ENCODE measurements at places on chromosomes 6 and 20. TPM values are rescaled to one million over a fixed set of nuclear protein-coding genes. Genes with fewer than 3 reads are reported as not detected.

DNA sequence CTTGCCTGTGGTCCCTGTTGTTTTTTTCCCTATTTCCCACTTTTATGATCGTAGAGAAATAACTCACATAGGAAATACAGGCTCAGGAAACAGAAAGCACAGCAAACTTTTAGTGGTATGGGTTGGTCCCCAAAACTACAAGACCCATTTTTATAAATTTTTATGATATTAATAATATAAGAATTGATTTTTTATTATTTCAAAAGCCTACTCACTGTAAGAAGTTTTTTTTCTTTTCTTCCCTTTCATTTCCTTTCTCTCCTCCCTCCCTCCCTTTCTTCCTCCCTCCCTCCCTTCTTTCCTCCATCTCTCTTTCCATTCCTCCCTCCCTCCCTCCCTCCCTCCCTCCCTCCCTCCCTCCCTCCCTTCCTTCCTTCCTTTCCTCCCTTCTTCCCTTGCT is 141.5 kb downstream of the ZDHHC14 start:
- no peak overlapping the region for H3K27ac ChIP-seq
- no peak overlapping the region for H3K4me3 ChIP-seq
- DNase-seq = no peak
- H3K4me1 ChIP-seq = no peaks in the 10 kb centered on the region

LGSN gene
- 0.14 TPM for total RNA-seq

GRCh38 chr6:15080895-15081294 is 165.0 kb upstream of the JARID2 start:
- no peaks in the 10 kb centered on the region for H3K27me3 ChIP-seq
- no peak overlapping the region for H3K27ac ChIP-seq
- no peaks in the 10 kb centered on the region for H3K36me3 ChIP-seq
- no peak overlapping the region for H3K4me3 ChIP-seq

DNA sequence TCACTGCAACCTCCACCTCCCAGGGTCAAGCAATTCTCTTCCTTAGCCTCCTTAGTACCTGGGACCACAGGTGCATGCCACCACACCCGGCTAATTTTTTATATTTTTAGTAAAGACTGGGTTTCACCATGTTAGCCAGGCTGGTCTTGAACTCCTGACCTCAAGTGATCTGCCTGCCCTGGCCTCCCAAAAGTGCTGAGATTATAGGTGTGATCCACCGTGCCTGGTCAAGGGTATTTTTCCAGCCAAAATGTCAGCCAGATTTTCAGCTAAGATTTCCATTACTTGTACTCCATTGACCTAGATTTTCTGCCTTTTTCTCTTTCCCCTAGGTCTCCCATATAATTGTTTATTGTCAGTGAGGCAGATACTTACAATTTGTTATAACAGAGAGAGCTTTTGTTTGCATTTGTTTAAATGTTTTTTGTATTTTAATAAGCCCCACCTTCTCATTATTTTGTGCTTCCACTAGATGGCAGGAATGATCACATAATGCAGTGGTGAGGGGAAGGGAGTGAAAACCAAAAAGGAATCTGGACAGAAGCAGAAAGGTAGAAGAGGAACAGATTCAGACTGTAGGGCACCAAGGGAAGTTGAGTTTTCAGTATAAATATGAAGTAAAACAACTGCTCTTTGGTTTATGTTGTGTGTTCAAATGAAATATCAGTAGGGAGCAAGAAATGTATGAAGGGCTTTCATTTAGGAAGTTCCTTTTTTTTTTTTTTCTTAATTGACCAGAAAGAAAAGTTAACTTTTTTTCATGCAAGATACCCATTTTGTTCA is 29.7 kb downstream of the RPF2 start:
- H3K4me3 ChIP-seq = no peak overlapping the region
- peak; percentile 21 for DNase-seq
- no peak overlapping the region for H3K27ac ChIP-seq
- H3K27me3 ChIP-seq = no peaks in the 10 kb centered on the region
- peaks cover 49% of the 10 kb centered on the region for H3K36me3 ChIP-seq

GRCh38 chr6:170148709-170149470 is 142.0 kb downstream of the DLL1 start:
- no peak overlapping the region for H3K4me3 ChIP-seq
- no peaks in the 10 kb centered on the region for H3K4me1 ChIP-seq
- H3K27me3 ChIP-seq = peaks cover 51% of the 10 kb centered on the region
- H3K36me3 ChIP-seq = no peaks in the 10 kb centered on the region

FIG4 gene
- total RNA-seq = 18.9 TPM

- H3K27me3 ChIP-seq = peaks cover 20% of the 10 kb centered on the region
- H3K4me1 ChIP-seq = no peaks in the 10 kb centered on the region
- DNase-seq = no peak
Measured at GRCh38 chr6:41453244-41453643, 92.9 kb upstream of the FOXP4 start.

ESR1 gene
- total RNA-seq = 0.28 TPM

- no peaks in the 10 kb centered on the region for H3K27me3 ChIP-seq
- H3K4me3 ChIP-seq = no peak overlapping the region
- peaks cover 29% of the 10 kb centered on the region for H3K4me1 ChIP-seq
- peaks cover 13% of the 10 kb centered on the region for H3K36me3 ChIP-seq
- no peak overlapping the region for H3K27ac ChIP-seq
Measured at GRCh38 chr6:35240838-35241801, 18.4 kb upstream of the ZNF76 start.

DNA sequence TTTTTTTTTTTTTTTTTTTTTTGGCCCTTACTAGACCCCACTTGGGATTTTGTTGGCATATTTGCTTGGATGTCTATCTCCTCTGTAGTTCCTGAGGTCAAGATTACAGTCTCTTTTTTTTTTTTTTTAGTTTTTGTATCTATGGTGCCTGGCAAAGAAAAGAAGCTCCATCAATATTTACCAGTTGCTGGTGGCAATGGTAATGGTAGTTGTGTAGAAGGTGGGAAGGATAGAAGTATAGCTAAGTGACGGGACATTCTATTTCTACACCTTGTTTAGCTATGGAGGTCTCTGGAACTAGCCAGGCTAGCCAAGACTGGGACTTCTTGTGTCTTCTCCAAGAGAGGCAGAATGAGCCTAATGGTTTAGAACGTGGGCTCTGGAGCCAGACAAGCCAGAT is 42.2 kb upstream of the TNFAIP3 start:
- H3K4me1 ChIP-seq = peaks cover 19% of the 10 kb centered on the region
- no peak overlapping the region for H3K4me3 ChIP-seq

DNA sequence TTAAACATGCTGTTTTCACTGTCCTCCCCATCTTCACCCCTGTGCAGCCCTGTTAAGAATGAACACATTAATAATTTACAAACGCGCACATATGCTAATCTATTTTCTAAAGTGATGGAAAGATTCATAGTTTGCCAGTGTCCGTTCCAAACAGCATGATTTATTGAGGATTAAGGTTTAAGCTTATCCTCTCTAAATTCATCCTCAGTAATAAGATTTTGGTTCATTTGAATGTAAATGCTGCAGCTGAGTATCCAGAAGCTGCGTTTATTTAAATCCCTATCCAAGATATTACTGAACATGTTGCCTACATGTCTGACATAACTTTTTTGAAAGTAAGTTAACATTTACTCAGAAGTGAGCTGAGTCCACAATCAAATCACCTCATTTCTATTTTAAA is 42.8 kb upstream of the FAM135A start:
- no peak for DNase-seq
- H3K27me3 ChIP-seq = no peaks in the 10 kb centered on the region
- no peaks in the 10 kb centered on the region for H3K36me3 ChIP-seq
- H3K4me3 ChIP-seq = no peak overlapping the region
- no peak overlapping the region for H3K27ac ChIP-seq
- no peaks in the 10 kb centered on the region for H3K4me1 ChIP-seq

DNA sequence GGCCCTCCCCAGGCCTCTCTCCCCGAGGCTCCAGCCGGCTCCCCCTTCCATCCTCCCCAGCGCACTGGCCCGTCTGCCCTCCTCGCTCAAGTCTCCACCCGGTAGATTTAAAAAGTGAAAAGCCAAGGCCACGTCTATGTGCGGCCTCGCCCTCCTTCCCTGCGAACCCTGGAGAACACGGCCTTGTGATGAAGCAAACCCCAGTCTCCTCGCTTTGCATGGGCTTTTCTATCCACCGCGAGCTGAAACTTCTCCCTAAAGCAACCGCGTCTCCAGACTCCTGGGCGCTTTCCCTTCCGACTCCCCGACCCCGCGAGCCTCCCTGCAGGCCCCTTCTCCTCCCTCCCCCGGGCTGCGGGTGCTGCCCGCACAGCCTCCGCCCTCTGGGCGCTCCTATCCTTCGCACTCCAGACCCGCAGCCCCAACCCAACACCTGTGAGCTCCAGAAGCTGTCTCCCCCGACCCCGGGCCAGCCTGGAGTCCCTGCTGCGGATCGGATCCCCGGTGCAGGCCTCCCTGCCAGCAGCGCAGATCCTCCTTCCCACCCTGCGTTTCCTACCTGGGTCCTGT is 265.2 kb upstream of the QKI start:
- H3K36me3 ChIP-seq = no peaks in the 10 kb centered on the region
- no peak overlapping the region for H3K27ac ChIP-seq
- H3K4me1 ChIP-seq = no peaks in the 10 kb centered on the region
- DNase-seq = no peak
- no peak overlapping the region for H3K4me3 ChIP-seq

- H3K4me1 ChIP-seq = no peaks in the 10 kb centered on the region
- DNase-seq = no peak
- no peak overlapping the region for H3K4me3 ChIP-seq
- no peaks in the 10 kb centered on the region for H3K36me3 ChIP-seq
- H3K27me3 ChIP-seq = no peaks in the 10 kb centered on the region
Measured at GRCh38 chr6:16058929-16059345, 69.9 kb upstream of the MYLIP start.

GRCh38 chr6:139763468-139764210 is 389.2 kb upstream of the CITED2 start:
- no peak overlapping the region for H3K4me3 ChIP-seq
- H3K4me1 ChIP-seq = no peaks in the 10 kb centered on the region
- no peak for DNase-seq
- no peaks in the 10 kb centered on the region for H3K27me3 ChIP-seq
- no peaks in the 10 kb centered on the region for H3K36me3 ChIP-seq
- no peak overlapping the region for H3K27ac ChIP-seq

DNA sequence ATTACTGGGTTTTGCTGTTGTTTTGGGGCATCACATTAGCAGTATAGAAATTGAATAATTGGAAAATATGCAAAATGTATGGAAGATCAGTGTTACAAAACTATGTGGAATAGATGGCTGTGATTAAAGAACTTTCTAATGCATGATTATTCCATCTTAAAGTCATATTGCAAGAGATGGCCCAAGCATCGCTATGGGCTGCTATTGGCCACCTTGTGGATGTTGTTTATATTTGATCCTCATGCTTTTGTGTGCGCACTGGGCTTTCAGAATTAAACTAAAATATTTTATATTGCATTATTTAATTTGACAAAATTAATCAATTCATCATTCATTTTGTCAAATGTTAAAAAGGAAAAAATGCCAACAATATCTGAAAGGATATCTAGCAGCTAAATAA is 16.1 kb upstream of the HMGN3 start:
- H3K36me3 ChIP-seq = no peaks in the 10 kb centered on the region
- DNase-seq = no peak
- no peak overlapping the region for H3K27ac ChIP-seq

Data from thymus (tissue), 14 donors.